Keratinocyte (primary cell): ENCODE measurements at places on chromosomes 1 and 21. TPM values are rescaled to one million over a fixed set of nuclear protein-coding genes. Genes with fewer than 3 reads are reported as not detected.

Gene ACTL8
- not detected in 3 replicates for polyA plus RNA-seq

Gene ZNF683
- not detected in 3 replicates for polyA plus RNA-seq

Gene FCN3
- polyA plus RNA-seq = 0.08 TPM in 1 of 3 replicates, not detected in the others

Gene ATP6V1G3
- not detected in 3 replicates for polyA plus RNA-seq

GRCh38 chr1:173888749-173889148 lies 20.6 kb downstream of the ZBTB37 start:
- no peak overlapping the region for H3K4me3 ChIP-seq
- no peak for DNase-seq
- peaks cover 2% of the 10 kb centered on the region for H3K4me1 ChIP-seq
- H3K27me3 ChIP-seq = no peaks in the 10 kb centered on the region
- H3K36me3 ChIP-seq = peaks cover 10% of the 10 kb centered on the region
- H3K27ac ChIP-seq = no peak overlapping the region

GRCh38 chr1:237709355-237709754 lies 181.4 kb downstream of the ZP4 start:
- no peaks in the 10 kb centered on the region for H3K4me1 ChIP-seq
- H3K27ac ChIP-seq = no peak overlapping the region
- DNase-seq = no peak
- H3K36me3 ChIP-seq = no peaks in the 10 kb centered on the region

DNA sequence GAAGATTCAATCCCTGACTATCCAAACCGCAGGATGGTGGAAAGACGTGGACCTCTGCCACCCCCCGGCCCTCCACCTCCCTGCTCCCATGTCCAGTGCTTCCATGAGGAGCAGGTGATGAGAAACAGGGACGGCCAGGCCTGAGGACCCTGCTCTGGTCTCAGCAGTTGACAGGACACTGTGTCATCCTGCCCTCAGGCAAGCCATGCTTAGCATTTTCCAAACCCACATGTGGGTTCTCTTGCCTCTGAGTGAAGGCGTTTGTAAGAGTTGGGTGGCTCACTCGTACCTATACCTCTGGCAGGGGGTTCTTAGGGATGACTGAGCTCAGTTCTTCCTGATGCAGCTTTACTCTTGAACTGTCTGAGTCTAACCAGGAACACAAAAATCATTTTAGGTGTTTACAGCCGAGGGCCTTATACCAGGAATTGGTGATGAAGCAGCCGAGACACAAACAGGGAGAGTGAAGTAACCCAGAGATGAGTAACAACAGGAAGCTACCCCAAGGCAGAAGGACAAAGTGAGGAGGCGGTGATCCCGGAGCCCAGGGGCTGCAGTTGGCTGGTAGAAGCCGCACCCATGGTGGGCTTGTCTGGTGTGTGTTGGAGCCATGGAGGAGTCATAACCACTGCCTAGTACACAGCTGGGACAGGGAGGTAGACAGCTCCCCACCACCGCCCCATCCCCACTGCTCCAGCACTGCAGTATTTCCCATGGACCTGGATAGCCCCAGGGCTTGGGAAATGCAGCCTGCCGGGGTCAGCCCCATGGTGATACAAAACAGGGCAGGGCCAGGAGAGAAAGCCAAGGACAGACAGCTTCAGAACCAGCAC lies 21.4 kb downstream of the MYBPH start:
- no peak overlapping the region for H3K27ac ChIP-seq
- peak; percentile 50 for DNase-seq
- peaks cover 19% of the 10 kb centered on the region for H3K4me1 ChIP-seq

GRCh38 chr1:17674726-17675500 lies 80.2 kb upstream of the ACTL8 start:
- no peak overlapping the region for H3K4me3 ChIP-seq
- no peaks in the 10 kb centered on the region for H3K36me3 ChIP-seq
- no peak overlapping the region for H3K27ac ChIP-seq
- no peak for DNase-seq
- no peaks in the 10 kb centered on the region for H3K4me1 ChIP-seq
